ENCODE measurements at places on chromosomes 6 and 20.

DNA sequence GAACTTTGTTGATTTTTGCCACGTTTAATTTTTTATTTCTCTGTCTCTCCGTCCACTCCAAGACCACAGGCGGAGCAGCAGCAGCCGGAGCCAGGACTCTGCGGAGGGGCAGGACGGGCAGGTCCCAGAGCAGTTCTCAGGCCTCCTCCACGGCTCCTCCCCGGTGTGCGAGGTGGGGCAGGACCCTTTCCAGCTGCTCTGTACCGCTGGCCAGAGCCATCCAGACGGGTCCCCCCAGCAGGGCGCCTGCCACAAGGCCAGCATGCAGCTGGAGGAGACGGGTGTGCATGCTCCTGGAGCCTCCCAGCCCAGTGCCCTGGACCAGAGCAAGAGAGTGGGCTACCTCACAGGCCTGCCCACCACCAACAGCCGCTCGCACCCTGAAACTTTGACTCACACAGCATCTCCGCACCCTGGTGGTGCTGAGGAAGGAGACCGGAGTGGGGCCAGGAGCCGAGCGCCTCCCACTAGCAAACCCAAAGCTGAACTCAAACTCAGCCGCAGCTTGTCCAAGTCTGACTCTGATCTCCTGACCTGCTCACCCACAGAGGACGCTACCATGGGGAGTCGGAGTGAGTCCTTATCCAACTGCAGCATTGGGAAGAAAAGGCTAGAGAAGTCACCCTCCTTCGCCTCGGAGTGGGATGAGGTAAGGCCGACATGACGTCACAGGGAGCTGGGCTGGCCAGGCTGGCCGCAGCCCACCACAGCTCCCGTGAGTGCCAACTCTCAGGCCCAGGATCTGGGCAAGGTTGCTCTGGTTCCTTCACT is 123.5 kb downstream of the TCP11 start:
- no peak for DNase-seq

DNA sequence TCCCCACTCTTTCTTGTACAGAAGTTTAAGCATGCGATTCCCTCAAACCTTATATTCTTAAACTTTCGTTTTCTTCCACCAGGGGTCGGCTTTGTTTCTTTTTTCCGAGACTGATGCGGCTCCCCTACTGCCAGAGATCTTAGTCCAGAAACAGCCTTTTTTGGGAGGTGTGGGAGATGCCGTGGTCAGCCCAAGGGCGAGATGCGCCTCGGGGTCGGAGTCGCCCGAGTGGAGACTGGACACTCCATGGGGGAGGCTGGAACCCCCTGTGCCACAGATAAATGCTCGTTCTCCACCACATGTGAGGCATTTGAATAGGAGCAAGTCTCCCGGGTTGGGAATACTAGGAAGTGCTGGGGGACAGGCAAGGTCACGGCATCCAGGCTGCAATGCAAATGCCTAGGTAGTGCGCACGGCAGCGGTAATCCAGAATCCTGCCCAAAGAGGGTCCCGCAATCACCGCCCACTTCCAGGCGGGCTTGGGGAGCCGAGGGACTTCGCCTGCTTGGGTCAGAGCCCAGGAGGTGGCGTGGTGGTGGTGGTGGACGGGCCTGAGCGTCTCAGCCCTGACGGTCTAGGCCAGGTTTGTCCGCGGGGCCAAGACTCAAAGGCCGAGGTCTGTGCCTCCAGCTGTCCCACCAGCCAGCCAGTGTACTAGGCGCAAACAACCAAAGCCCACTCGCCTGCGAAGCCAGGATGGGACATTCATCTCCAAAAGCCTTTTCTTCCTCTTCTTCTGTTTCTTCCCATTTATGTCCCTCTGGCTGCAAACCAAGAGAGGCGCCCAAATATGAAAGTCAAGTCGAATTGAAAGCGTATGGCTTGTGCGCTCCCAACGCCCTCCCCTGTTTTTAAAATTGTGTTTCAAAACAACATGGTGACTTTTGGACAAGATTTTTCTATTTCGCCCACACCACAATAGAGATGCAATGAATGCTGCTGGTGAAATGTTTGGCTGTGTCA is 39.3 kb upstream of the OSTM1 start:
- DNase-seq: peak; percentile 54

- DNase-seq: no peak
These were observed 112.4 kb upstream of the ZNF217 start for GRCh38 chr20:53706008-53706465.

DNA sequence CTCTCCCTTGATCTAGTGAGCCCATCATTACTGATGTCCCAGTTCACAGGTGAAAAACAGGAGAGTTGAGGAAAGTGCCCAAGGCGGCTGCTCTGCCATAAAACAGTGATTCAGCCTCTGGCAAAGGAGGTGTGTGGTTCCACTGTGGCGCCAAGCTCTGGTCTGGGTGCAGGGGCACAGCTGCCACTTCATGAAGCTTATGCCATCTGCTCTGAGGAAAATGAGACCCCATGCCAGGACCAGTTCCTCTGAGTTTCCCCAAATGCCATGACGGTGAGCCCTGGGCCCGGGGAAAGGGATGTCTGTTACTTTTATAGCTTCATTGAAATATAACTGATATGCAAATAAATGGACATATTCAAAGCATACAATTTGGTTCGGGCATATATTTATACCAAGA is 33.7 kb upstream of the ZBP1 start:
- DNase-seq: no peak

DNA sequence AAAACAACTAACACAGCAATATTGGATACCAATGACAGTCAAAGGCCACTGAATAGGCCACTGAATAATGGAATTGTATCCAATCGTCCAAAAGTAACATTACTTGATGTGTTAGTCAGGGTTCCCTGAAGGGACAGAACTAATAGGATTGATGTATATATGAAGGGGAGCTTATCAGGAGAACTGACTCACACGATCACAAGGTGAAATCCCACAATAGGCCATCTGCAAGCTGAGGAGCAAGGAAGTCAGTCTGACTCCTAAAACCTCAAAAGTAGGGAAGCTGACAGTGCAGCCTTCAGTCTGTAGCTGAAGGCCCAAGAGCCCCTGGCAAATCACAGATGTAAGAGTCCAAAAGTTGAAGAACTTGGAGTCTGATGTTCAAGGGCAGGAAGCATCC is 571.4 kb downstream of the PRKN start:
- DNase-seq: peak; percentile 62

GRCh38 chr6:91392951-91393350 is 806.1 kb upstream of the MAP3K7 start:
- DNase-seq: no peak

DNA sequence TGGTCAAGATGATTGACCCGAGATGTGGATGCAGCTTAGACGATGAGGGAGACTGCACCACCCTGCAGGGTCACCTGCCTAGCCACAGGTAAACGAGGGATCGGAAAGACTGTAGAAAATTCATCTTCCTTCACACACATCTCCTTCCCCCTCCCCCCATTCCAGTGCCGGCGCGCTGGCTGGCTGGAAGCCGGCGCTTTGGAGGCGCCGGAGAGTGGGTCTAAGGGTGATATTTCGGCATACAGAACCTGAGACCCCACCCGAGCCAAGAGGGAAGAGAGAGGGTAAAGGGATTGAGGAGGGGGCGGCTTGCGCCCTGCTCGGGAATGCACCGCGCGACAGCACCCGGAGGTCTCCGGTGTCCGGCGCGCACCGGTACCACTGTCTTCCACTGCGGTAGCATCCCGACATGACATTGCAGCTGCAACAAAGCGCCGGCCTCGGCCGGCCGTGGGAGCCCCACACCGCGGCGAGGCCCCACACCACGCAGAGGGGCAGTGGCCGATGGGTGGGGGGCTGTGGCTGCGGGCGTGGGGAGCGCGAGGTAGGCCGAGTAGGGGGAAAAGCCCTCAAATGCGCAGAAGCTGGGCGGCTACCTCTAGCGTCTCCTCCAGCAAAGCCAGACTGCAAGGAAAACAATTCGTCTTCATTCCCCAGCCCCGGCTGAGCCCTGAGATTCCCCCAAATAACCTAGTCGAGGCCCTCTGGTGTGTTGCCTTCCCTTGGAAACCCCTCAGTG is 984 bp downstream of the TNFRSF21 start:
- DNase-seq: peak; percentile 7

- no peak for DNase-seq
These were observed 49.3 kb downstream of the KCTD20 start for GRCh38 chr6:36492092-36492491.

GRCh38 chr20:33667676-33668465 is 1.1 kb downstream of the ACTL10 start:
- peak; percentile 66 for DNase-seq
